Stimulated activated CD4-positive, alpha-beta T cell treated with anti-CD3 and anti-CD28 coated beads, TNF-alpha, amount 100 ng/mL, for 4 hours (primary cell): ENCODE measurements at places on chromosomes 2 and 18.
A peak's percentile ranks its signal among the peaks of the same experiment; 100 is the strongest.

- DNase-seq, result no peak
Observed at GRCh38 chr2:64914735-64915509, 74.3 kb upstream of the SLC1A4 start.

GRCh38 chr2:113183703-113184102, 9.9 kb downstream of the PSD4 start:
- no peak for DNase-seq

DNA sequence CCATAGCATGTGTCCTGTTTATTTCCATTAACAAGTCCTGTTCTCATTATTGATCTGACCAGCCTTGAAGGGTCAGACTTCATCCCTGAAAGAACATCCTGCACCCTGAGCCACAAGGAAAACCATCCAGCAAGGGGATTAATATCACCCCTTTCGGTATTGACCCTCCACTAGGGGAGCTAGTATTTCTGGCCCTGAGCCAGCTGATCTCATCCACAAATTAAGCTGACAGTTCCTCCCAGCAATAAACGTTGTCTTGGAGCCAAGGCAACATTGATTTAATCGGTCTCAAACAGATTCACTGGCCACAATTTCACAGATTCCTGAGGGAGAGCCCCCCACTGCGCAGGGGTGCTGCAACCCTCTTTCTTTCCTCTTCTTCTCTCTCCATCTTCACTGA, 353.1 kb upstream of the FANCL start:
- no peak for DNase-seq

DNA sequence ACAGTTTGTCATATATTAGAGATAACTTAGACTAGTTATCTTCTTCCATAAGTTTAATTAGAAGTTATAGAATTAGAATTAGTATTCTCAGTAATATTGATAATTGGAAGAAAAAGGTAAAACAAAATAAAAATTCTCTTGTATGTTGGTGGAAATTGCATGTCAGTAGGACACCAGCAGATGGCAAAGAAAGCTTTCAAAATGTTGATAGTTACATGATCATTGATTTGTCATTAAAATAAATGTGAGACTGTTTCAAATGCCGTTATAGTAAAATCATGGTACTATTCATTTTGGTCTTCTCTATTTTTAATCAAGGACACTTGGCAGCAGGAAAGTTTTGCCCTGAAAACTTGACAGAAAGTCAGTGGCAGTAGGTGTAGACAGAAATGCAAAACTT, 270.2 kb downstream of the TGIF1 start:
- DNase-seq, result no peak

GRCh38 chr2:28956415-28956826, 24.7 kb upstream of the TOGARAM2 start:
- peak; percentile 28 for DNase-seq

- DNase-seq, result no peak
Observed at GRCh38 chr2:165743442-165743841, 50.6 kb downstream of the GALNT3 start.

- no peak for DNase-seq
Observed at GRCh38 chr2:168717790-168718502, 84.5 kb upstream of the NOSTRIN start.

DNA sequence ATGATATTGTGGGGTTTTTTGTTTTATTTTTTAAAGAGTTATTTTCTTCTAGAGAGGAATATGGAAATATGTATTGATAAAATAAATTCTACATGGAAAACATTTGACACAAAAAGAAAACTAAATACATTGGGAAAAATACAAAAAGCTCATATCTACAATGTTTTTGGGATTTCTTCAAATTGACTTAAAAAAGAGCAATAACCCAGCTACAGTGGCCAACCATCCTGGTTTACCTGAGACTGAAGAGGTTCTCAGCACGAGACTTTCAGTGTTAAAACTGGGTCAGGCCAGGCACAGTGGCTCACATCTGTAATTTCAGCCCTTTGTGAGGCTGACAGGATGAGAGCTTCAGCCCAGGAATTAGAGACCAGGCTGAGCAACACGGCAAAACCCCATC, 56.7 kb upstream of the MYCN start:
- DNase-seq, result no peak

GRCh38 chr2:45743531-45744396, 92.3 kb downstream of the PRKCE start:
- DNase-seq, result no peak

DNA sequence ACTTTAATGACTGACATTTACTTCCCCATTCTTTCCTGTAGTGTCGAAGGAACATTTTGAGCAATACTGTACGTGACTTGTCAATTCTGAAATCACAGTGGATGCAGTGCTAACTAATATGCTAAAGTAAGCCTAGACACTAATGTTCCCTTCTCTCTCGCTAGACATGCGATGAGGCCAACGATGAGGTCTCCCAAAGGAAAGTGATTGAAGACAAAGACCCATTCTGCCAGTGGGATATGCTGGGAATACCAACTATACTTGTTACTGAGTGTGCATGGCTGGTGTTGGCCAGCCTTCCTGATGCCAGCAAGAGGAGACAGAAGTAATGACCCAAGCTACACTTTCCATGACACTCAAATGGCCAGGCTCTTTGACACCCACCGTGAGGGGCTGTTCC, 2.5 kb upstream of the SERPINE2 start:
- DNase-seq, result no peak

DNA sequence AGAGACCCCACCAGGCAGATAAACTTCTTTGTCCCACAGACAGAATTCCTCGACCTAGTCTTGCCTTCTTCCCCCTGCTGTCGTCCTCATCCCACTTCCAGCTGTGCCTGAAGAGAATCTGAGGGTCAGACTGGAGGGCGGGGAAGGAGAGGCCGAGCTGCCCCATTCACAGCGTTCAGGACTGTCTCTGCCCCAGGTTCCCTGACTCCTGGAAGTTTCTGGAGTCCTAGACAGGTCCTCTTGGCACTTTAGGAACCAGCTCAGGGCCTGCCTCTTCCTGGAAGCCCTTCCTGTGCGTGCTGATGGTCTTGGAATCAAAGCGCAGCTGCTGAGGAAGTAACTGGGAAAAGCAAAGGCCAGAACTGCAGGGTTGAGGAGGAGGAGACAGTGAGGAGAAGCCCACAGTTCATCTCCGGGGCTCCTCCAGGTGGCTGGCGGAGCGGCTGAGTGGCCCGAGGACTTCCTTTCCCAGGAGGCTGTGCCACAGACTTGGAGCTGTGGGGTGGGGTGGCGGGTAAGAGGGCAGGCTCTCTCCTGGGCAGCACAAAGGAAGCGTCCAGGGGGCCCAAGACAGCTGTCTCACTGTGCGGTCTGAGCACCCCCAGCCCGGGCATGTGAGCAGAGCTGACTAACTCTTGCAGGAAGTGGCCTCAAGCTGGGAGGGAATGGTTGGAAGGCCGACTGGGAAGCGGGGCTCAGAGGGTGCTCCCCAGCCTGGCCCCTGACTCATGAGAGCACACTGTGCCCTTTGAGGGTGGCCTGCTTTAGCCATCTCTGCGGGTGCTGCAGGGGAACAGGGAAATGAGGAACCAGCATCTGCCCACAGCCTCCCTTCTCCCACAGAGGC, 39.5 kb downstream of the SDC1 start:
- DNase-seq, result no peak

DNA sequence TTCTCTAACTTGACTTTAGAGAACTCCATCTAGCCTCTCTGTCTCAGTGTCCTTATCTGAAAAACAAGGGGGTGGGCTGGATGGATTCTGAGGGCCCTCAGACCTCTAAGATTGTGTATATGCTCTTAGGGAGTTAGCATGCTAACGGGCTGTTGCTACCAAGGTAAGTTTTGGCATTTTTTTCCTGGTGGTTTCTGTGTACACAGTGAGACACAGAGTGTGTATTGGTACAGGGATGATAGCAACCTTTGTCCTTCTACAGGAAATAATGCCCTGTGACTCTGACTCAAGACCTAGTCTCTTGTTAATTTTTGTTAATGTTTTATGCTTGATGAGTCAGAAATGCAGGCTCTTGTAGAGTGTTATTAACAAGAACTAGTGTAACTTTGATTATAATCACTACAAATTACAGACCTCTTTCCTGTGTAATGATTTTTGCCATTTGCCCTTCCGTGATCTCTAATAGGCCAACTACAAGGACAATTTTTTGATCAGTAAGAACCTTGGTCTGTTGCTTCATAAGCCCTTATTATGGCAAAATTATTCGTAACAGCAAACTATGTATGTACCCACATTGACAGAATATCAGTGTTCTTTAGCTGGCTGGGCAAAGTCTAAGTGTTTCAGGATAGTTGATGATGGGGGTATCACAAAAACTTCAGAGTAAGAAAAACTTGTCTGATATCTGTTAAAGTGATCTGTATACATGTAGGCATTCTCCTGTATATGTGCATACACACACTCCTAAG, 89.7 kb downstream of the SPTBN1 start:
- no peak for DNase-seq

DNA sequence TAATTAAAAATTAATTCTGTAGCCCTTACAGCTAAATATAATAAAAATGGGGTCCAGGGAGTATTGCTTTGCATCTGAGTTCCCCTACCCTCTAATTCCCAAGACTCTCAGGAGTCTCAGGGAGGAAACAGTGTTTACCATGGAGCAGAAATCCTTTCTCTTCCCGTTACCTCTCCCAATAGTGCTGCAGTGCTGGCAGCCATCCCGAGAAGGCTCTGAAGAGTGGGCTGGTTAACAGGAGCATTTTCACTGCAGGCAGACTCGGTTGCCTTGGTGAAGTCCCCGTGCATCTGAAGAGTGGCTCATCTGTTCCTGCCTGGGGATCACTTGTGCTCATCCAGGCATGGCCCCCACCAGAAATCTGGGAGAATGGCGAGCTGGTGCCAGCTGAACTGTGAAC, 41.8 kb upstream of the TMEM178A start:
- DNase-seq, result no peak

GRCh38 chr18:67938660-67939059, 422.1 kb upstream of the DSEL start:
- no peak for DNase-seq

GRCh38 chr2:147916723-147917122, 71.9 kb downstream of the ACVR2A start:
- DNase-seq, result no peak

- DNase-seq, result no peak
Observed at GRCh38 chr2:150528861-150529801, 41.7 kb upstream of the RND3 start.

- DNase-seq, result no peak
Observed at GRCh38 chr18:77209587-77209986, 40.1 kb upstream of the GALR1 start.

DNA sequence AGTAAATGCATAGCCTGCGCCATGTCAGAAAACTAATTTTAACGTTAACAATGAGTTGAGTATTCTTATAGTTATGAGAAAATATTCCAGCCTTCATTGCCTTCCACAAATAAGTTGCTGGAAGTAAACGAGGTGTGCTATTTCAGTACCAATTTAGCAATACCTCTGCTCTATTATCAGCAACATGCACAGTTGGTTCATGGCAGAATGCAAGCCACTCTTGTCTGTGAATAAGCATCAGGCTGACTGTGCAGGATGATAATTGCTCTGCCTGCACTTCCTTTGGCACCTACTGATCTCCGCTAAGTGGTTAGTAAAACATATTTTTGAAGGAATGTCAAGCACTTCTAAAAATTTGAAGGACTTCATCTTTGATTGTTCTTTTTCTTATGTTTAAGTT, 261.9 kb upstream of the SIX3 start:
- no peak for DNase-seq

GRCh38 chr2:45821558-45822271, 170.2 kb downstream of the PRKCE start:
- no peak for DNase-seq

DNA sequence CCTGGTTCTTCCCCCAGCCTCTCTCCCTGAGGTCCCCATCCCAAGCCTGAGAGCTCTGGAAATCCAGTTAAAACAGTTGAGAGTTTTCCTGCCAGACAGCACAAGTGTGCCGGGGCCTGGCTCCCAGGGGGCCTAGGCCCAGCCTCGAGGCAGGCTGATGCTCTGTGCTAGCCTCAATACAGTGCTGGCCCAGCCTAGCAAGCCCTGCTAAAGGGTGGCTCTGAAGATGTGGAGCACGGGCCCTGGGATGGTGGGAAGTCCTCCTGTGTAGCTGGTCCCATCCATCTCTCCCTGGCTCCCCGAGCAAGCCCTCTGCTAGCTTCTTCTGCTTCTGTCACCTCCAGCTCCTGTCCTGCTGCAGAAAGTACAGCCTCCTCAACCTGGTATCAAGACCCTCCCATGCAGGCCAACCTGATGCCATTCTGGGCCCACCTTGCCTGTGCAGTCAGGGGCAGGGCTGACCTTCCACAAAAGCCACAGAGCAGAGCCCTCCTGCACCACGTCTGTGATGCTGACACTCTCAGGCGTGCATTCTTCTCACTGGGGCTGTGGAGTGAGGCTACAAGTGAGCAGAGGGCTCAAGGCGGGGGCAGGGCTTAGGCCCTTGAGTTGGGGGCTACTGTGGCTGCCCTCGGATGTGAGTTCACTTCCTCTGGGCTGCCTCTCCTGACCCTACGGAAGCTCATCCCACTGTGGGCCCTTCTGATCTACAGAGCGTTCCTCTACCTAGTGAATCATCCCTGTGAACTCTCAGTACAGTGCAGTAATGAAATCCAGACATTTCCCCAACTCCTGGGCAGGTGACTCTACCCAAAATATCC, 60.1 kb upstream of the LAPTM4A start:
- DNase-seq, result no peak

DNA sequence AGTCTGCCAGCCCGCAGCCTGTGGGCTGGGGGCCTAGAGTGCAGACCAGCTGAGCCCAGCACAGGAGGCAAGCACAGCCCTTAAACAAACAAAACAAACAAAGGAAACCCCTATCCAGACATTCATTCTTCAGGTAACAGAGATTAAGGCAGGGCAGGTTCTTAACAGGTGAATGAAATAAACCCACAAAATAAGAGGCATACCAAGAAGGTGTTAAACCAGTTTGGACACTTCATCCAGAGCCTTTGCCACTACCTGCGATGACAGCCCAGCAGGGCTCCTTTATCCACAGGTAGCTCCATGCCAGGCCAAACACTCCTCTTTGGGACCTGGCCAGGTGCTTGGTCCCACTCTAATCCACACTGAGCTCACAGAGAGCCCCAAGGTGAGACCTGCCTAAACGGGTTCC, 209.7 kb upstream of the SIX2 start:
- no peak for DNase-seq

DNA sequence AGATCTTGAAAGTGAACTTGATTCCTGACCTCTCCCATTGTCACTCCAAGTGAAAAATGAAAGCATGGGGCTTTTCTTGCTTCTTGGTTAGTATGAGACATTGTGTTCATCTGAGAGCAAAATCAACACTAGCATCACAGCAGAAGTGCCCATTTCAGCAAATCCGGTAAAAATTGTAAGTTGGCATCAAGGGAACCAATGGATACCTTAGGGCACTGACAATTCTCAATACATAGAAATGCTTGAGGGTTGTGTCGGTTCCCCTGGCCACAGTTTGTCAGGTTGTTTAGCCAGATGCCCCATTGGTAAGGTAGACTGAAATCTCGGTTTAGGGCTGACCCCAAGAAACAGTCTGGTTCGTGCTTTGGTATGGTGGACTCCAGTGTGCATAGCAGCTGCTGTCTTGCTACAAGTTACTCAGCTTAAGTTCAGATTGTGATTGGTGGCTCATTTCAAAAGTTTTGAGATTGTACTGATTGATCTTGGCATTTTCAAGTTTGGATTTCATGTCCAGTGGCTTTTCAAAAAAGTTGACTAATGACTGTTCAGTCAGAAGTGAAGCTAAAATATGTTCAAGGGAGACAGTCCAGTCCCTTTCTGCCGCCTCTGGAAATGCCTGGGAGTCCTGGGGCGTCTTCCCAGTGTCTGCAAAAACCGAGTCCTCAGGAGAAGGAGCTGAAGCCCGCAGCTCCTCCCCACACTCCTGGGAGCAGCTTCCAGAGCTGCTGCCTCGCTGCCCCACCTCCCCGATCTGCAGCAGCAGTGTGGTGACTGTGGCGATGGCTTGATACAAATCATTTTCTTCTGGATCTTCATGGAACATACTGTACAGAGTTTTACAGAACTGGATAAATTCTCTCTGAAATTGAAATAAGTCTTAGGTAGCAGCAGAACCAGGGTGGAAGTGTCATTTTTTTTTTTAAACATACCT, 5.6 kb downstream of the RPL31 start:
- DNase-seq, result no peak
